Endothelial cell of umbilical vein (primary cell): ENCODE measurements at places on chromosomes 1 and 21.

- DNase-seq: no peak
Measured at GRCh38 chr1:177710696-177711620, 258.9 kb downstream of the SEC16B start.

DNA sequence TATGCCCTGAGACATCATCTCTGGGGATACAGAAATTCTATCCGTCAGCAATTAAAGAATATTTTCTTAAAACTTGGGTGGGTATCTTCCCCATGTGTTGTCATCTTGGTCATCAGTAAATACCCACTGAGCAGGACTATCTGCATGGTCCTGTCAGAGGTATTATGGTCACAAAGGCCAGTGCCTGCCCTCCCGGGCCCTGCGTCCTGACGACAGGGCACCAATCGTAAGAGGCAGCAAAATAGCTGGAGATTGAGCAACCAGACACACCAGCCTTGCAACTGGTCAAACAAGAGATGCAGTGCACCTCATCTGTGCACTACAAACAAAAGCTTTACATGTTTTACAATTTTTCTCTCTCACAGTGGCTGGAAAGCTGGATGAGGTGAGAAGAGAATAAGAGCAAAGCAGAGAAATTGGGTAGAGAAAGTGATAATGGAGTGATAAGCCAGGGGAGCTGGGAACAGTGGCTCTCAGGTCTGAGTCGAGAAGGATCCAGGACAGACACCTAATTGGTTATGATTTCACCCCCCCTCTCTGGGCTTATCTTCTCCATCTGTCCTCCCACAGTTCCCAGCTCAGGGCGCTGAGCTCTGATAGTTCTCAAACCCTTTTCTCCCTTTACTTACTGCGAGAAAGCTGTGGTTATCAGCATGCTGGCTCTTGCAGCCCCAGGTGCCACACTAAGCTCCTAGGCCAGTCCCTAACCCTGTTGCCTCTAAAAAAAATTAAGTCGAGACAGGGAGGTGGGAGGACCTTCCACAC is 8.8 kb upstream of the SRP9 start:
- DNase-seq: no peak

- DNase-seq: no peak
Measured at GRCh38 chr1:239997515-239998311, 94.0 kb upstream of the FMN2 start.

DNA sequence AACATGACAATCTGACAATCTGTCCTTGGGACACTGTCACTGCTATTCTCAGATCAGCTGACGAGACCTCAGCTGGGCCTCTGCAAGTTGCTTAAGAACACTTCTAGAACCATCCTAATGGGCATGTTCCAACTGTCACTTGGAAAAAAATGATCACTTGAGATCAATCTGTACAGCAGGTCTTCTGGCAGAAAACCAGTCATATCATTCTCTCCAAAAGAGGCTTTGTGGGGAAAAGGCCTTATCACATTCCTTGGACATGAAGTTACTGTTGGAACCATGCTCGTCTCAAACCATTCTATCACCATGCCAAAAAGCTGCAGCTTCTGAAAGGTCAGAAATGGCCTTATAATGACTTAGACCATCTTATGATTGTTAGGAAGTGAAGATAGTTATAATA is 744.2 kb downstream of the USP25 start:
- no peak for DNase-seq

DNA sequence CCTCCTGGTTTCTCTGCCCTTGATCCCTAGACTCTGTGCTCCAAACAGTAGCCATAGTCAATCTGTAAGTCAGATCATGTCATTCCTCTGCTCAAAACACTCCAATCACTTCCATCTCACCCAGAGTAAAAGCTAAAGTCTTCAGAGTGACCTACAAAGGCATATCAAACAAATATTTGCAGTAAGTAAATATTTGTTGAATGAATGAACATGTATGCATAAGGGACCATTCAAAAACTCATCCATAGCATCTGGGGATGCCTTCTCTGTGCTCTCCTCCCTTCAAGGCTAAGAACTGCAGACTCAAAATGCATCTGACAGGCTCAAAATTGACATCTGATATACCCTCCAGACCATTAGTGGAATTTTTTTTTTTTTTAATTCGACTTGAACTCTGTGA is 18.1 kb upstream of the AK5 start:
- DNase-seq: no peak

DNA sequence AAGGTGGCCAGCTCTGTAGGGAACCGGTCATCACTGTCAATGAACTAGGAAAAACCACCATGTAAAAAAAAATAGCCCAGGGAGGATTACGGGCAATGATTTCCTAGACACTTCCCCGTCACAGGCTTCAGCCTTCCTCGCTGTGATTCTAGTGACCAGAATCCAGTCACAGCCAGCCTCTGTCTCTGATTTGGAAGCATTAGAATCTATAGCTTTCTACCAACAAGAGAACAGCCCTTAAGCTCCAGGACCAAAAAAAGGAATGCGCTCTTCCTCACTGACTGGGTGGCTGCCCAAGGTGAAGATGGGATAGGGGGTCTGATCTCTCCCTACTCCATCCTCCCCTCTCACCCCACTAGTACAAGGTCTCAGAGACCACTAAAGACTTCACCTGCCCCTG is 67.2 kb downstream of the TEX35 start:
- DNase-seq: no peak
